Pulmonary artery endothelial cell (primary cell): ENCODE measurements at places on chromosomes 7 and 10.

GRCh38 chr7:25310896-25311295 is 82.6 kb upstream of the NPVF start:
- no peak for DNase-seq

DNA sequence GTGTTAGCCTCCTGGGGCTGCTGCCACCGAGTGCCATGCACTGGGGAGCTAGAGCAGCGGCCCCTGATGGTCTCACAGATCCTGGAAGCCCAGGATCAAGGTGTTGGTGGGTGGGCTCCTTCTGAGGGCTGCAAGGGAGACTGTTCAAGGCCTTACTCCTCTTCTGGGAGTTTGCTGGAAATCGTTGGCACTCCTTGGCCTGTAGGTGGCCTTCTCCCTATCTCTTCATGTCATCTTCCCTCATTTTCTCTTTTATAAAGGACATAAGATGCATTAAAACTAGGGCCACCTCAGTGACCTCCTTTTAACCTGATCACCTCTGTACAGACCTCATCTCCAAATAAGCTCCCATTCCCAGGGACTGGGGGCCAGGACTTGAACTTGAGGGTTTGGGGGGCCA is 27.0 kb upstream of the ZNF862 start:
- DNase-seq: no peak

- DNase-seq: no peak
Observed at GRCh38 chr10:68082872-68083271, 7.8 kb upstream of the HERC4 start.

DNA sequence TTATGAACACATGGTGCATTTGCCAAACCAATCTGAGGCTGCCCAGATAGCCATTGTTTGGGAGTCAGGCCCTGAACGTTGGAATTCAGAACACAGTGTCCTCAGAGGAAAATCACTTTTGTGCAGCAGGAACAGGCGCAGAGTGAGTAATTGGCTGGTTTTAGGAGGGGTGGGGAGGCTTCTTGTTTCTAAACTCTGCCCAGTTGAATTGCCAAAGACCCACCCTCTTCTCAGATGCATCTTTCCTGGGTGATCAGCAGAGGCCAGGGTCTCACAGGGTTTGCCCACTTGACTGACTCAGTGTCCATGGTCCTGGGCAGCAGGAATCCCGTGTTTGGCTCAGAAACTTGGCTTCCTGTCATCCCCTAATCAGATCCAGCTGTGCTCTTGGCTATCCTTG is 24.3 kb downstream of the PRLHR start:
- no peak for DNase-seq

DNA sequence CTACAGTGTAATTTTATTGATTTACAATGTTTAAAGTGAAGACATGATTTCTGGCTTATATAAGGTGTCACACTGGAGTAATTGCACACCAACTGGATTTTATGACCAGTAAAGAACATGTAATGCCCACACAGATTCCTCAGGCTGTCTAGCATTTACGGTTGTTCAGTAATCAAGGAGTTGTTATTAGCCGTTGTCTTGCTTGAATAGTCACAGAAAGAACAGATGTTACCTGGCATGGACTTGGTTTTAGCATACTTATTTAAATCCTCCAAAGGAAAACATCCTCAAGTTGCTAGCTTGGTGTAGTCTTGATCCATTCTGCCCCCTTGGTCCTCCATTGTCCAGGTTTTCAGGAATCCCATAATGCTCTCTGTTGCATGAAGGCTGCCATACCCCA is 65.8 kb downstream of the POU6F2 start:
- DNase-seq: no peak

DNA sequence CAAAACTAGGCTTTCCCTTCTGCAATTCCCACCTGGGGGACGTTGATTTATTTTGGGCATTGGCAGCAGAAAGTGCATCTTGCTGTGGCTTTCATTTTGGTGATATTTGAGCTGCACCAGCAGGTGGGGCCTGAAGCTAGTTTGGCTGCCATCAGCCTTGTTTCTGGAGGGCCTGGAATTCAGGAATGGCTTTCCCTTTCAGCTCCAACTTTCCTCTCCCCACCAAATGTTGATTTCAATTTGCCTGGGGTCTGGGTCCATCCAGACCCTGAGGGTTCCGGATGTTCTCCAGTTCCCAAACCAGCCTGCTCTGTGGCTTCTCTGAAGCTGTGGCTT is 640.4 kb downstream of the TYW1 start:
- DNase-seq: no peak

- no peak for DNase-seq
Observed at GRCh38 chr10:130427216-130427722, 291.1 kb downstream of the GLRX3 start.

DNA sequence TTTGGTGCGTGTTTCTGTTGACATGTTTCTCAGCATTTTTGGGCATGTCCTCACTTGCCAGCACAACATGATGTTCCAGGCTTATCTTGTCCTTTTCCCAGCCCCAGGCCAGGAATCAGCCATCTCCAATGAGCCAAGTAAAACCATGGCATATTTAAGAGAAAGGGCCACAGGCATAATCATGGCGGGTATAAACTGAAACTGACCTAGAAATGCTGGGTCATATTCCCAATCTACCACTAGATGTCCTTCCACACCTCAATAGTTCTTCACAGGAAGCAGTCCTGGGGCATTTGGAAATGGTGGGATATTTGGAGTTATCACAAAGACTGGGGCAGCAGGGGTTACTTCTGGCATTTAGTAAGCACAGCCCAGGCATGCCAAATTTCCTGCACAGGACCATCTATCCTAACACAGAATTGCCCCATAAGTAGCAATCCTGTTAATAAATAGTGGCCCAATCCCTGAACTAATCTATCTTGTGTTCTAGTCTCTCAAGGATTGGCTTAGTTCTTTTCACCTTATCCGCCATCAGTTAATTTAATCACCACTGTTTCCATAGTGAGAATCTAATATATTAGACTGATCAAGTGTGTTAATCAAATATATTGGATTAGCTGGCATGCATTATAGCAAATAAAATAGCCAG is 101.6 kb downstream of the NPSR1 start:
- peak; percentile 10 for DNase-seq

DNA sequence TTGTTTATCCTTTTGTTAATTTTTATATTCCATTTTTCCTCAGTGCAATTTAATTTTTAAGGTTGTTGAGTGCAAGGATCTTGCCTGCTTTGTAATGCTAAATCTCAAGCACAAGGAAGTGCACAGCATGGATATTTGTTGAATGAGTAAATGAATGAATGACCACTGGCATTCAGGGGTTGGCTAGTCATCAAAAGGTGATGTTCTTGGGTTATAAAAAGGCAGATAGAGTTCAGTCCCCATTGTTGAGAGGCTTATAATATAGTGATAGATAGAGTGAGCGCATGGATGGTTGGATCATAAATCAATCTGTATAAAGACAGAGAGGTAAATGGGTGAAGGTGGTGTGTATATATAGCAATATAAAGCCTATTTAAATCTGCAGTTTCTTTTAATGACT is 193.2 kb upstream of the KLF6 start:
- no peak for DNase-seq

GRCh38 chr10:86721232-86721631 is 35.2 kb upstream of the BMPR1A start:
- no peak for DNase-seq

DNA sequence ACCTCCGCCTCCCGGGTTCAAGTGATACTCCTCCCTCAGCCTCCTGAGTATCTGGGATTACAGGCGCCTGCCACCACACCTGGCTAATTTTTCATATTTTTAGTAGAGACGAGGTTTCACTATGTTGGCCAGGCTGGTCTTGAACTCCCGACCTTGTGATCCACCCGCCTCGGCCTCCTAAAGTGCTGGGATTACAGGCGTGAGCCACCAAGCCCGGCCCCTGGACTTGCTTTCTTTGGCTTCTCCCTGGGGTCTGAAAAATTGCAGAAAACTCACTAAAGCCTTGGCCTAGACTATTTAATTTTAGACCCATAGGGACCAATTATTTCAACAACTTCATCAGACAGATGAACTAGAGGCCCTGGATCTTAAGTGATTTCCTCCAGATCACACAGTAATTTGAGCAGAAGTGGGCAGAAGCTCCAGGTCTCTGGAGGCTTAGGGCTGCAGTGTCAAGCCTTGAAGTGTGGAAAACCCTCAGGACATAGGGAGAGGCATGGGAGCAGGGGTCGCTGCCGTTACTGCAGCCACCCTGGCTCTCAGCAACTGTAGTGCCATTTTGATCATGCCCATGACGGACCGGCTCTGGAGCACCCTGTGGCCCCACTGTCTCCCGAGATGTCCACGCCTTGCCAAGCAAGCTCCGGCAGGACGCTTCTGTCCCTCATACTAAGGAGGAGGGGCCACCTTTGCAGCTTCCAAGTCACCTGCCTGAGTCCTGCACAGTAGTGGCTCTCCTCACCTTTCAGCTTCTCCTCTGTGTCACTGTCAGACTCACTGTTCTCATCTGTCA is 72.4 kb downstream of the DENND2A start:
- no peak for DNase-seq

DNA sequence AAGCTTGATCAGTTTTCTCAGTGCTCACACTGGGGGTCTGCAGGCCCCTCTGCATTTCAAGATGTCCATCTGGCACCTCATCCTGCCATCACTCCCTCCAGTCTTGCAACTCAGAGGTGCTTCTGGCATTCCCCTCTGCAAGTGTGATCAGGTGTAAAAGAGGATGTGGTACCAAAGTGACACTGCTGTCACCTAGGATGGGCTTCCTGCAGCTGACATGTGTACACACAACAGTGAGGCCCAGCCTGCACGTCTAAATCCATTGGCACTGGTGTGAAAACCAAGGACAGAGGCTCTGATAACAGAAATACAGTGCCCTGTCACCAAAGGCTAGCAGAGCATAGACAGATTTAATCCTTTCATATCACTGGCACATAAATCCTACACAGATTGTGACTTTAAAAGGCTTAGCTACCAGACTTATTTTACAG is 162.5 kb upstream of the CELF2 start:
- DNase-seq: no peak

DNA sequence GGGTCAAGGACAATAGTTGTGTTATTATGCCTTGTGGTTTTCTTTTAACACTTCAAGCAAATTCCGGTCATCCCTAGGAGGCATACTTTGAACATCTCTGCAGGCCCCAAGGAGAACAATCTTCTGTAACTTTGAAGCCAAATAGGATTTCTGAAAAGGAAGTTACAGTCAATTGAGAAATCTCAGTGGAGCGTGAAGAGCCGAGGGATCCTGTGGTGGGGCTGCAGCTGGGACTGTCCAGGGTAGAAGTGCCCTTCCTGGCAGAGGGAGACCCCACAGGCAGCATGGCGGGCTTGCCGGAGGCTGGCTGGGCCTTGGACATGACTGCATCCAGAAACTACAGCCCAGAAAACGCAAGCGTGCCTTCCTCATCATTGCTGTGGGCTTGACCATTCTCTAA is 179.7 kb downstream of the PTPN20 start:
- DNase-seq: no peak

DNA sequence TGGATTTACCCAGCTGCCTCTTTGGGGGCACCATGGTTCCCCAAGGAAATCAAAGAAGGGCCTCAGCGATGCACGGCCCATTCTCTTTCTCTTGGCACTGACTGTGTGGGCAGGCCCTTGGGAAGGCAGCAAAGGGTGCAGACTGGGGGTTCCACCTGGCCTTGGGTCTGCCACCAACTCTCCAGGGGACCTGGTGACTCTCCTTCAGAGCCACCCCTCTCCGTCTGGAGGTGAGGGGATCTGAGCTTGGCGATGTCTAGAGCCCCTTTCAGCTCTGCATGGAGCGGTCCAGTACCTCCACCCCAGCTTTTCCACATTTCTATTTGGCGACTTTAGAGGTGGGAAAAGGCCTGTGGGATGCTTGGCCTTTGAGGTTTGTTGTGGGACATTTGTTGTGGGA is 69.1 kb downstream of the C10orf120 start:
- no peak for DNase-seq

DNA sequence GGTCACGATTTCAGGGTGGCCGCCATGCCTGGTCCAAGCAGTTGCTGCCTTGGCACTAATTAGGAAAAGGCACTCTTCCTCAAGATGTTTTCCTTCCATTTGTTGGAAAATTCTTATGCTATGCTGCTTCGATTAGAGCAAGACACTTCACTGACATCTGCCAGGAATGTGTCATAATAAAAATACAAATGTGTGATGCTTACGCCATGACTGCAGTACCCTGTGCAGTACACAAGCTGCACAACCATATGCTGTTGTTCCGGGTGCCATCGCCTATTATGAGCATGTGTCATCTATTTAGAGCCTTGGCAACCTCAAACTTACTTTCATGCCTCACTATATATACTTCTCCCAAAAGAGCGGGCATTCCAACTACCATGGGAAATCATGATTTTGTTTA is 14.9 kb upstream of the MPP7 start:
- no peak for DNase-seq

- no peak for DNase-seq
Observed at GRCh38 chr7:151455690-151456089, 15.7 kb upstream of the CRYGN start.

GRCh38 chr10:32295027-32295426 is 51.9 kb downstream of the EPC1 start:
- DNase-seq: no peak

DNA sequence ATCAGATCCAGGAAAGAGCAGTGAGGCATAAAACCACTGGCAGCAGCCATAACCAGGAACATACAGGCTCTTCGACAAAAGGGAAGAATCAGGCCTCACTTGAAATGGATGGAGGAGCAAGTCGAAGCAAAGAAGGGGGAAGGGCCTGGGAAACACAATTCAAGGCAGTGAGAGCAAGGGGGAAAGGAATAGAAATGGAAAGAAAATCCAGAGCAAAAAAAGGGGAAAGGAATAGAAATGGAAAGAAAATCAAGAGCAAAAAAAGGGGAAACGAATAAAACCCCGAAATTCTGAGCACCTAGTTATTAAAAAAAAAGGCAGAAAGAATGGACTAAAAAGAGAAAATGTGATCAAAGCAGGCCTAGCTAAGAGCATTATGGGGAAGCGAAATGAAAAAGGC is 24.1 kb upstream of the PRKAR2B start:
- DNase-seq: no peak

DNA sequence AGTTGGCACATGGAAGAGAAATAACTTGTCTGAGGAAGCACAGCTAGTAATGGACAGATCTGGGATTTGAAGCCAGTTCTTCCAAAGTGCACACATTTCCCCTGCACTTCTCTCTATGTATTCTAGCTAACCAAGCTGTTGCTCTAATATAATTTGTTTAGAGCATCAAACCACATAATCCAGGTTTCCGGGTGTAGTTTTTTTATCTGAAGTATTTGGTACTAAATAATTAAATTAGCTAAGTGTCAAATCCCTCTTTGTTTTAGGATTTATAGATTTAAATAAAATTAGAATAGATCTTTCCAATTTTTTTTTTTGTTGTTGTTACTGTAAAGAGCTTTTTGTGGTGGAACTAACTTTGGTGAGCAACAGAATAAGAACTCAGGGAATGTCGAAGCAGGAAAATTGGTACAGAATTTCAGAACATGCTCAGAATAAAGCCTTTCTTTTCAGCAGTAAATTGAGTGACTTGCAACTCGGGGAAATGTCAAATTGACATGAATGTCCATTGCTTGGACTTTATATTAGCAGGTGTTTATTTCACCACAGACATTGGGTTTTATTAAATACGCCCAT is 33.7 kb downstream of the CAMK1D start:
- no peak for DNase-seq
